Smooth muscle cell of the umbilical artery (primary cell): ENCODE measurements at places on chromosomes 13 and 19. TPM values are rescaled to one million over a fixed set of nuclear protein-coding genes. Genes with fewer than 3 reads are reported as not detected.

LYPD5 gene
- 0.59 and 1.2 TPM in 2 replicates for total RNA-seq

ACP5 gene
- 0.59 TPM in 1 of 2 replicates, not detected in the other for total RNA-seq

TTYH1 gene
- total RNA-seq = not detected in 2 replicates

FCHO1 gene
- 0.37 TPM in 1 of 2 replicates, not detected in the other for total RNA-seq

FUT6 gene
- not detected in 2 replicates for total RNA-seq

KLK3 gene
- total RNA-seq = not detected in 2 replicates

GNG7 gene
- 0.09 and 0.30 TPM in 2 replicates for total RNA-seq

ADAMTS10 gene
- total RNA-seq = 11.9 and 21.7 TPM in 2 replicates

SGCG gene
- total RNA-seq = 5.2 and 17.8 TPM in 2 replicates

ZNF829 gene
- 2.6 and 2.7 TPM in 2 replicates for total RNA-seq

TRPM4 gene
- 13.4 and 23.1 TPM in 2 replicates for total RNA-seq

PTPRS gene
- 135 and 174 TPM in 2 replicates for total RNA-seq

FXYD1 gene
- 2.1 TPM in 1 of 2 replicates, not detected in the other for total RNA-seq

CFAP97D2 gene
- total RNA-seq = not detected in 2 replicates

GGACT gene
- 3.0 and 5.3 TPM in 2 replicates for total RNA-seq

SLC25A41 gene
- not detected in 2 replicates for total RNA-seq

KCTD12 gene
- 22.1 and 29.4 TPM in 2 replicates for total RNA-seq

SRRM5 gene
- total RNA-seq = 0.05 TPM in 1 of 2 replicates, not detected in the other

ZNF30 gene
- 3.1 and 3.9 TPM in 2 replicates for total RNA-seq

SERPINE3 gene
- 0.05 TPM in 1 of 2 replicates, not detected in the other for total RNA-seq

EPS8L1 gene
- total RNA-seq = 0.30 and 1.3 TPM in 2 replicates

DCT gene
- total RNA-seq = 0.09 TPM in 1 of 2 replicates, not detected in the other

CYP2A6 gene
- total RNA-seq = 0.30 TPM in 1 of 2 replicates, not detected in the other

SIGLEC8 gene
- not detected in 2 replicates for total RNA-seq

NPAS1 gene
- total RNA-seq = 0.09 and 0.30 TPM in 2 replicates

CLEC17A gene
- not detected in 2 replicates for total RNA-seq

WDFY2 gene
- 5.3 and 14.3 TPM in 2 replicates for total RNA-seq

RDH13 gene
- total RNA-seq = 7.4 and 10.3 TPM in 2 replicates

DLL3 gene
- under 0.01 and 0.32 TPM in 2 replicates for total RNA-seq

EHD2 gene
- total RNA-seq = 93.2 and 238 TPM in 2 replicates

NCR1 gene
- total RNA-seq = not detected in 2 replicates

ARL11 gene
- total RNA-seq = not detected in 2 replicates

KLK4 gene
- total RNA-seq = not detected in 2 replicates

NUP62 gene
- total RNA-seq = 19.6 and 36.5 TPM in 2 replicates

ZNF835 gene
- total RNA-seq = 0.09 and 0.30 TPM in 2 replicates

DACT3 gene
- total RNA-seq = 2.2 and 5.0 TPM in 2 replicates

CBLC gene
- total RNA-seq = not detected in 2 replicates

GPR12 gene
- not detected in 2 replicates for total RNA-seq

GDF15 gene
- 150 TPM in 2 replicates for total RNA-seq

HNRNPM gene
- 44.8 and 68.2 TPM in 2 replicates for total RNA-seq

MZT1 gene
- total RNA-seq = 11.3 and 17.3 TPM in 2 replicates

TEX101 gene
- total RNA-seq = not detected in 2 replicates

APOC4 gene
- not detected in 2 replicates for total RNA-seq

SIGLEC14 gene
- total RNA-seq = not detected in 2 replicates

ZIM2 gene
- not detected in 2 replicates for total RNA-seq

IER2 gene
- 10.7 and 14.6 TPM in 2 replicates for total RNA-seq

ZNF304 gene
- total RNA-seq = 8.6 and 8.9 TPM in 2 replicates

IL11 gene
- 14.4 and 33.9 TPM in 2 replicates for total RNA-seq

CYP4F12 gene
- total RNA-seq = not detected in 2 replicates

FGF21 gene
- not detected in 2 replicates for total RNA-seq
